ENCODE measurements at places on chromosomes 13 and 19.

- no peak for DNase-seq
Observed at GRCh38 chr13:112113348-112113747, 46.4 kb downstream of the SOX1 start.

GRCh38 chr13:30423891-30424290, 1.6 kb downstream of the UBE2L5 start:
- DNase-seq, result no peak

- no peak for DNase-seq
Observed at GRCh38 chr13:68439817-68440216, 1209.7 kb upstream of the PCDH9 start.

DNA sequence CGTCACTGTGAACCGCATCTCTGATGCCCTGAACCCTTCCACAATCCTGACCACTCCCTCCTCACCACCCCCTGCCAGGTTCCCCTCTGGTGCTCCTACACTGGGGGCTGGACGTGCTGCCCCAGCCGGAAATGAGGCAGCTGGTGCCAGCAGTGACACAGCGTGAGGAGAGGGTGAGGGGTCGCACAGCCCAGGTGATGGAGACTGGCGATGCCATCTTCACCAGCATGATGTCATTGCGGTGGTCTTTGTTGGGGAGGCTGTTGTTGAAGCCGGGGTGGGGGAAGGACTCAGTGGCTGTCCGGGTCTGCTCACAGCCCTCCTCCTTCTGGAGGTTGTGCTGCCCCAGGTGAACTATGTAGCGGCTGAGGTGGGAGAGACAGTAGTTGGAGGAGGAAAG, 2.5 kb downstream of the KLK11 start:
- DNase-seq, result no peak

DNA sequence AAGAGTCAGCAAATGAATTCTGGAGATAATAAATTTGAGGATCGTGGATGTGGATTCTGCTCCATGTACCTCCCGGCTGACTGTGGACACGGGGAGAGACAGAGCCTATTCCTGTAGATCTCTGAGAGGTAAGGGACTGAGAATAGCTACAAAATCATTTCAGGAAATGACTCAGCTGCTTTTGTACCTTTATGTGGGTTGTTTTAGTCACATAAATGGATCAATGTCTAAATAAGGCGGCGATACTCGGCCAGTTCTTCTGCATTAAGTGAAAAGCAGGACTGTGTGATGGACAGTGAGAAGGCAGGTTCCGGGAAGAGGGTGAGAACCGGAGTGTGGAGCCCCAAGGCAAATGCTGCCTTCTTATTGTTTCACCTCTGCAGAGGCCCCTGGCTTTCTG, 128.1 kb downstream of the EFNB2 start:
- no peak for DNase-seq

DNA sequence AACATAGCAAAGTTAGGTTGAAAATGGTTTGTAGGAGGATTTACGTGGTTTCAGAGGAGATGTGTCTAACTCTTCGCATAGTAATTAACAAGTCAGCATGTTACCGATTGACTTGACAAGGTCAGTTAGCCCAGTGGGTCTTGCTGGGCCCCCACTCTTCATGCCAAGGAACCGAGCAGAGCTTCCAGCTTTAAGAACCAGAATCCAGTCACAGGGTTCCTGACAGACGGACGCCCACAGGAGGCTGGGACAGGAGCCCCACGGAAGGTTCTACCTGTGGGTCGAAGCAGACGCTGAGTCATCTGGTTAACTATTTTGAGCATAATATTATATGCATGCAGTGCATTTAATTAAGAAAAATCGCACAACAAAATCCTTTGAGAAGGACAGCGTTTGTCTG, 3.5 kb downstream of the TMEM255B start:
- no peak for DNase-seq

- DNase-seq, result no peak
Observed at GRCh38 chr13:22162889-22163288, 492.0 kb downstream of the FGF9 start.

- peak; percentile 61 for DNase-seq
Observed at GRCh38 chr19:58409010-58409790, 751 bp downstream of the ZNF584 start.
